ENCODE measurements at places on chromosomes 3 and 15.

DNA sequence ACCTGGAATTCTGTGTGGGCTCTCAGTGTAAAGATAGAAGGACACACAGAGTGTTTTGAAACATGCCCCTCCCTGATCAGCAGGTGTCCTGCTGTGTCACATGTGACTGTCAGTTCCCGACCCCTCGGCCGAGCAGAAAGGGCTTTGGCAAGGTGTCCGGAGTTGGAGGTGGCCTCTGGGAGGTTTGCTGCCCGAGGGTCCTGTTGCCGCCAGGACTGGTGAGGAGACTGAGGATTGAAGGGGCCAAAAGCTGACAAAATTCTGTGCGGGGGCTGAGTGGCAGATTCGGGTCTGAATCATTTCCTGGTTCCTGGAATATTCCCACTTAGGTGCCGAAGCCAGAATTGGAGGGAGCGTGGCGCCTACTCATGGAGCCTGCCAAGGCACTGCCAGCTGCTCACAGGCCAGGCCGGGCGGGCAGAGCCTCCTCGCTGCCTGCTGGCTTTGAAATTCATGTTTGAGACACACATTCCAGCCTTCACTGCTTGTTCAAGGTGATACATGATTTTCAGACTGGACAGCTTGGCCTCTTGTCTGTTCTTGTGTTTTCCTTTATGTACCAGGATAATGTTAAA is 83.8 kb downstream of the APBA2 start:
- no peak for DNase-seq

DNA sequence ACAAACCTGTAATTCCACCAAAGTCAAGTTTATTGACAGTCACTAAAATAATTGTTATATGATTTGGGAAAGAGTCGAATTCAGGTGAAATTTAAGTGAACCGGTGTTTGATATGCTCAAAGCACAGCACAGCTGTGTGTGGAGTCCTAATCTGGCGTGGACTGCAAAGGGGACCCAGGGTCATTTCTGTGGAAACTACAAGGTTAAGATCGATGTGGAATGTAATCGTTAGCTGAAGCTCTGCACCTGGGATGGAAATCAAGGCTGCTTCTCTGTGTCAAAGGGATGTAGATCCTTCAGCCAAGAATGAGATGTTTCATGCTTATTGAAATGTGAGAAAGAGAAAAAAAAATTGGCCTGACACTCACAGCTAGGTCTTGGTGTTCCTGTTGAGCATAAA is 1.6 kb upstream of the ELP6 start:
- DNase-seq = no peak

GRCh38 chr3:58383904-58384303 is 49.7 kb downstream of the PDHB start:
- peak; percentile 99 for DNase-seq

DNA sequence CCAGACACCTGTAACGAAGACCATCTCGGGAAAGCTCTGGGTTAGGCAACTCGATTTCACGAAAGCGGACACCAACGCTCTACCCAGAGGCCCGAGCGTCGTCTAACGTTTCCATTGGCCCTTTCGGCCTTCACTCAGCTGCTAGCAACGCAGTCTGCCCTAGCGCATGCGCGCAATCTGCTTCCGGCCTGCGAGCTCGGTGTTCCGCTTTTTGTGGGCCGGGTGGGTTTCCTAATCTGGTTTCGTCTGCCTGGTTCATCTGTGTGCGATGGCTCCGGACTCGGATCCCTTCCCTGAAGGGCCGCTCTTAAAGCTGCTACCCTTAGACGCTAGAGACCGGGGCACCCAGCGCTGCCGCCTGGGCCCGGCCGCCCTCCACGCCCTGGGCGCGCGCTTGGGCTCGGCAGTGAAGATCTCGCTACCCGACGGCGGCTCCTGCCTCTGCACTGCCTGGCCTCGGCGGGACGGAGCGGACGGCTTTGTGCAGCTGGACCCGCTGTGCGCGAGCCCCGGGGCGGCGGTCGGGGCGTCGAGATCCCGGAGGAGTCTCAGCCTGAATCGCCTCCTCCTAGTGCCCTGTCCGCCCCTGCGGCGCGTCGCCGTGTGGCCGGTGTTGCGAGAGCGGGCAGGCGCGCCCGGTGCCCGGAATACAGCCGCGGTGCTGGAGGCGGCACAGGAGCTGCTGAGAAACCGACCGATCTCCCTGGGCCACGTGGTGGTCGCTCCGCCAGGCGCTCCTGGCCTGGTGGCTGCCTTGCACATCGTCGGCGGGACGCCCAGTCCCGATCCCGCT is 24.0 kb upstream of the GATM start:
- peak; percentile 99 for DNase-seq

DNA sequence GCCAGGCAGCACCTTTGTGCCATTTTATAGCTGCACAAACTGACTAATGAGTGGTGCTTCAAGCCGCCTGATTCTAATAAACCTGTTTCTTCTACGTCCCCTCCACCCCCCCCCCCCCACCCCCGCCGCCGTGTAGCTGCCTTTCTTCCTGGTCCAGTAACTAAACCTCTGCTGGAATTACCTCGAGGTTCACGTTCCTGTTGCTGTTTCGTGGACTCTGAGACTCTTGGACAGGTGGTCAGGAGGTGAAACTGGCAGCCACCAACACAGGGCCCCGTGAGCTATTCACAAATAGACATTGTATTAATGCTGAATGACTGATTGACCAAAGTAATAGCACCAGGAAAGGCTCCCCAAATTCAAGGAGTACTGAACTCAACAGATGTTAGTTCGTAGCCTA is 73.9 kb downstream of the TRIM69 start:
- no peak for DNase-seq

DNA sequence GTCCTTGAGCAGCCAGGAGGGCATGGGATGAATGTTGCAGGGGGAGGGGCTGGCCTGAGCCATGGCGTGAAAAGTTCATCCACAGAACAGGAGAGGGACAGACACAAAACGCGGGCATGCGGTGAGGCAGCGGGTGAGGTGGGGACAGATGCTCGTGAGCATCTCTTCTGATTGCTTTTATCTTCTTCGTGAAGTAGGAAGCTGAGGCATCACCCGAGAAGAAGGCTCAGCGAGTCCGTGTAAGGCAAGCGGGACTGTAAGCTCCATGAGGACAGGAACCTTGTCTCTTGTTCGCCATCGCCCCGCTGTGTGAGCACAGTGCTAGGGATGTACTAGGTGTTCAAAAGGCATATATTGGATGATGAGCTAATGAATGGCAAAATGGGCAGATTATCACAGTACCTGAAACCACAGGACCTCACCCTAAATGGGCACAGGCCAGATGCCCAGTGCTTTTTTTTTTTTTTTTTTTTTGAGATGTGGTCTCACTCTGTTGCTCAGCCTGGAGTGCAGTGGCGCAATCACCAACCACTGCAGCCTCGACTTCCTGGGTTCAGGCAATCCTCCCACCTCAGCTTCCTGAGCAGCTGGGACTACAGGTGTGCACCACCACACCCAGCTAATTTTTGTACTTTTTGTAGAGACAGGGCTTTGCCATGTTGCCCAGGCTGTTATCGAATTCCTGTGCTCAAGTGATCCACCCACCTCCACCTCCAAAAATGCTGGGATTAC is 46.8 kb downstream of the CPN2 start:
- no peak for DNase-seq

GRCh38 chr15:45197512-45197911 is 9.7 kb upstream of the SHF start:
- no peak for DNase-seq

- no peak for DNase-seq
Measured at GRCh38 chr3:137988152-137988551, 21.8 kb upstream of the CLDN18 start.

DNA sequence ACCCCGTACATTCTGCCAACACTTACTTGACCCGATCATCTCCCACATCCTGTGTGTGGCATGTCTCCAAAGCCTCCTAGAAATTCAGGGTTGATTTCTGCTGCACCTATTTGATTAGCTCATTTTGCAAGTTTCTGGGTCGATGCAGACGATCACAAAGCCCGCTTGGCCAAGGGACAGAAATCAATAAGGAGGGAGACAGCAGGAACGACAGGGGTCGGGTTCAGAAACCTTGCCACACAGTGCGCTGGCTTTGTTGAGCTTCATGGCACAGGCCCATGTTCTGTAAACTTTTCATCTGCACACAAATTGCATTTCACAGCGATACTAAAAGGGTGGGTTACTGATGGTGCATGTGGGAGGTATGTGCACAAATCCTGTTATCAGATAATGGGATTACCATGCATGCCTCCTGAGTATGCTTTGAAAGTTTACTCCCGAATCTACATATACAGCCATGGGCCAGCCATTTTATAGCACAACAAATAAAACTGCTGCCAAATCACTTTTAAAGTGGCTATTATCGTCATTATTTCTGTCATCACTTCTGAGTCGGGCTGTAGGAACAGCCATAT is 95.9 kb upstream of the ATP11B start:
- DNase-seq = no peak

DNA sequence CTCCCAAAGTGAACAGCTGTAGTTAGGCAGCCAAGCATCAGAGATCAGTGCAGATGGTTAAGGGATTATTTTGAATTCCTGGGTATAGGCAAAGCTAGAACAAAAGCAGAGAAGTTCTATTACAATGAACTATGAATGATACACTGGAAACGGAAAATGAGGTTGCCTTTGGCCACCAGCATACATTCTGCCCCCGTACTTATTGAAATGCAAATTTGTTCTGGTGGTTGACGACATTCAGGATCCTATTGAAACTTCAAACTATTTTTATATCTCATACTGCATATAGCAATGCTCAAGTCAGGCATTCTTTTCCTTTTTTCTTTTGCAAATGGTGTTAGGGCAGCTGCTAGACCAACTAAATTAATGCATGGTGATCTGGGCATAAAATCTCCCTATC is 61.7 kb downstream of the SLC12A1 start:
- no peak for DNase-seq

DNA sequence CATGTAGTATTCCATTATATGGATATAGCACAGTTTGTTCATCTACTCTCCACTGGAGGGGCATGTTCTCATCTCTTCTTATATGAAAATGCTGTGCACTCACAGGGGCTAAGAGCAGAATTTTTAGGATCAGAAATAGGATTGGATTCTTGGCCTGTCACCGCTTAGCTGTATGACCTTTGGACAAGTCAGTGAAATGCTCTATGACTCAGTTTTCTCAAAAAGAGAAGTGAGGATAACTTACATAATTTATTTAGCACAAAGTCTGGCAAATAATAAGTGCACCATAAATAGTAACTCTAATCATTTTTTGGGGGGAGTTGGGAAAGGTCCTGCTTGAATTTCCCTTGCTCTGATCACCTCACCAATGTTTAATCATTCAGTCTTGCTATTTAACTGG is 103.7 kb upstream of the LRIG1 start:
- DNase-seq = no peak

DNA sequence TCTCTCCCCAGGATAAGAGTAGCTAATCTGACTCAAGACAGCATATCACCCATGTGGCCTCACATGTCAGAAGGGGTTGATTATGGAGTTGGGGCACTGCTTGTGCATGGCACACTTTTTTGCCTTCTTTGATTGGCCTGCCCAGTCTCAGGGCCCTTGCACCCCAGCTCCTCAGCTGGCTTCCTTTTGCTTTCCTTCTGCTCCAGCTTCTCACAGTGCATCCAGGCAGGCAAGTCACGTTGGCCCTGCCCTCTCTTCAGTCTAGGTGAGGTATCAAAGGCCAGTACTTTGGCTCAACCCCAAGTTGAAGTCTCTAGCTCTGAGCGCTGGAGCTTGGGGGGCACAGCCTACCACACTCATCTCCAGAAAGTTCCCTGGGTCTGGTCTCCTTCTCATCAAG is 42.2 kb downstream of the NGRN start:
- no peak for DNase-seq

GRCh38 chr3:141456301-141456625 is 30.6 kb upstream of the RASA2 start:
- peak; percentile 37 for DNase-seq

DNA sequence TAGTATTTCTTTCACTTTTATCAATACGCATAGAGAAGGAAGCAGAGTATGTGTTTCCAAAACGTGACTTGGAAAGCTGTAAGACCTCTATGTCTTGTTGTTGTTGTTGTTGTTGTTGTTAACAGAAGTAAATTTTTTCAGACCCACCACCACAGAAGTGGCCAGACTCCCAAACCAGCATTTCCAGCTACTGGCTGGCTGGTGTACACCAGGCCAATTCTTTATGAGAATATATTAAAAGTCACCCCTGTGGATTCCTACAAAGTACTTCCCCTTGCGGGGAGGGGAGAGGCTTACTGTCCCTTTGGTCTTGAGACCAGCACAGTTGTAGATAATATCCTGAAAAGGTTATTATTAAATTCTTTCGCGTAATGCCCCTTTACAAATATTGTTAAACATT is 1.6 kb upstream of the FOXP1 start:
- no peak for DNase-seq

- DNase-seq = no peak
Measured at GRCh38 chr3:33364060-33364459, 76.1 kb downstream of the UBP1 start.

Measured in T47D (cell line).